ENCODE measurements at places on chromosomes 2 and 18. TPM values are rescaled to one million over a fixed set of nuclear protein-coding genes. Genes with fewer than 3 reads are reported as not detected.

DNA sequence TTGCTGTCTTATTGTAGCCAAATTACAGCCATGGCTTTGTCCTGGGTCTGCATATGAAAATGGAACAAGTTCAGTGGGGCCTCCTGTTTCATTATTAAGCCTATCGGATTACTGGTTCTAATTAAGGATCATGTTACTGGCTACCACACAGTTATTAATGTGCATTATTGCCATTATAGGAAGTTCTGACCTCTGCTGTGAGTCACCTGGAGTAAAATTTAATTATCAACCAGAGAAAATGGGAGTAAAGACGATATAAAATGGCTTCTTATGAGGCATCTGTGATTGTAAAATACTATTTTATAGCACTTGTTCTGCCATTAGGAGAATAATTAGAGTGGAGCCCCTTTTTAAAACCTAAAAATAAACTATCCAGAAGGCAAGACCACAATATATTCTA, 143.3 kb upstream of the ITGB6 start:
- DNase-seq = no peak

- no peak for DNase-seq
These were observed 186.1 kb downstream of the SEPTIN10 start for GRCh38 chr2:109427661-109428091.

- DNase-seq = no peak
These were observed 695.1 kb downstream of the ZEB2 start for GRCh38 chr2:143824791-143825190.

DNA sequence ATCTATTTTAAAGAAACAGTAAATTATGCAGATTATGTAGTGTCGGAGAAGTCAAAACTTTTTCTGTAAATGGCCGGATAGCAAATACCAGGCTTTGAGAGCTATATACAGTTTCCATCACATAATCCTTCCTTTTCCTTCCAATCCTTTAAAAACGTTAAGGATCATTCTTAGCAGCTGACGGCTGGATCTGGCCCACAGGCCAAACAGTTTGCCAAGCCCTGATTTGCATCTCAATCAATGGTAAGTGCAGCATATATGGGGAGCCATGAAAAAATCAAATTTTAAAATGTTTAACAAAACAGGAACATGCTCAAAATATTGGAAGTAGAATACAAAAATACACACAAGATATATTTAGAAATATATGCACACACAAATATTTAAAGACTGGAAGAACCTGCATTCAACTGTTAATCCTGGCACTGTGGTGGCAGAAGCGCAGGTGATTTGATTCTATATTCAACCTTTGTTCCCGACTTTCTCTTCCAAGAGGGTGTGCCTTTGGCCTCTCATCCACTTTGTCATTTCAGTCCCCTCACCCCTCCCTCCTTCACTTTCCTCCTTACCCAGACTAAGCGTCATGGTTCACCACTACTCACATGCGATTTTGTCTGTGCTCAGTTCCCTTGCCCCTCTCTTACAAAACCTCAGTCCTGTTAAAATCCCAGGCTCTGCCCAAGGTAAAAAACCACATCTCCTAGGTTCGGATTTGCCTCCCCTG, 27.3 kb downstream of the NDUFA10 start:
- no peak for DNase-seq

PROC gene
- total RNA-seq = not detected

CXCR2 gene
- total RNA-seq = 0.36 TPM

GRCh38 chr2:10124538-10125045, 2.1 kb downstream of the RRM2 start:
- DNase-seq = no peak

GRCh38 chr18:58761241-58761969, 90.1 kb downstream of the MALT1 start:
- DNase-seq = peak; percentile 84

DNA sequence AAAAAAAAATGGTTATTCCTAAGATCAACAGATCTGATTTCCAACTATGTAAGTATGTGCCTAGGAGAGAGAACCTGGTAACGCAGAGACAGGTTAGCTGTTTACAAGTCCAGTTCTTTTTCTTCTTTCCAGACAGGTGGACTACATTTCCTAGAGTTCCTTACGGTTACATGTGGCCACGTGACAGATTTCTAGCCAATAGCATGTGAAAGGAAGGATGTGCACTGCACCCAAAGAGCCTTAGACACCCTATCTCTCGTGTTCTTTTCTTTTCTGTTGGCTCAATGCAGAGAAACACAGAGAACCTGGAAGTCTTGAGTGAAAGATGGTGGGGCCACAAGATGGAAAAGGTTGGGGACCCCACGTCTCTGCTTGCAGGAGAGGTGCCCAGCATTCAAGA, 375.9 kb downstream of the TNS1 start:
- DNase-seq = no peak

DNA sequence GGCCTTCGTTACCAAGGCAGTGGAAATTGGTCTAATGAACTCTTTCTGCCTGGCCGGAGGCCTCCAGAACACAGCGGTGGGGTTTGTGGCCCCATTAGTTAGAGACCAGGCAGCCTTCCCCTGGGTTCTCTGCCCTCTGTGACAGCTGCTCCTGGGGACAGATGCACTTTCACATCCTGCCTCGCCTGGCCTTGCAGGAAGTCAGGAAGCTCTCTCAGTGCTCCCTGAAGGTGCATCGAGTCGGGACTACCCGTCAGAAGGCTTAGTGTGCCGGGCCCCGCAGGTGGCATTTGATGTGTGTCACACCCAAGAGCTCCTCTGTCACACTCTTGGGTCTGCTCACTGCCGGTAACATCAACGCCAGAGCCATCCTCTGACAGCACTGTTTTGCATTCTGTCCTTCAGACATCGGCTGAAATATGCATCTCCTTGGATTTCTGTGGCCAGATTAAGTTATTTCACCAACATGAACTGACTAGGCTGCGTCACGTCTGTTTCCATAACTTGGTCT, 158.3 kb downstream of the LDLRAD4 start:
- no peak for DNase-seq

DNA sequence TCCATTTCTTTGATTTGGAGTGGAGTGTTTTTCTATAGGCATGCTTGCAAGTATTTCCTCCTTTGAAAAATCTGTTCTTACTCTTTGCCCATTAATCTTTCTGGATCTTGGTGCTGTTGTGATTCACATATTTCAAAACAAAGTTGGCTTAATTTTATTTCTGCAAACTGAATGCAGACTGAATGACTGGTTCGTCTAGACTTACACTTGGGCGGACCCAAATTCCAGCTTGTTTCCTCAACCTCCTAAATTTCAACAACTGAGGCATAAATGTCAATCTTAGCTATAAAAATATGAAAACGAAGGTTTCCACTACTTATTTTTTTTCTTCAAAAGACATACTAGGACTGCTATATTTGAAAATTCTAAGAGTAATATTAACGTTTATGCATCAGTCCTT, 59.0 kb downstream of the ANKRD44 start:
- DNase-seq = no peak

DNA sequence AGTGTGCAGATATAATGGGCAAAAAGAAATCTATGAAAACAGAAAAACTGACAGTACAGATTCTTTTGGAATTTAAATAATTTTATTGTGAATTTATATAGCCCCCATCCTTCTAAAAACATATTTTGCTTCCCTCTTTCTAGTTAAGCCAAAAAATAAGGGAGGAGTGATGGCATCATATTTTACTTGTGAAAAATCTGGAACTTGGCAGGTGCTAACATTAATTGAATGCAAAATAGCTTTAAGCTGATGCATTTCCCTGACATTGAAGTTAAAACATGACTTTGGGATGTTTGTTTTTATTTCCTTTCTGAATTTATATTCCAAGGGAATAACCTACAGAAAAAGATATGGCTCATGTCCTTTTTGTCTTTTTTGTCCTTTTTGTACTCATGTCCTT, 82.6 kb upstream of the RBM44 start:
- DNase-seq = no peak

DNA sequence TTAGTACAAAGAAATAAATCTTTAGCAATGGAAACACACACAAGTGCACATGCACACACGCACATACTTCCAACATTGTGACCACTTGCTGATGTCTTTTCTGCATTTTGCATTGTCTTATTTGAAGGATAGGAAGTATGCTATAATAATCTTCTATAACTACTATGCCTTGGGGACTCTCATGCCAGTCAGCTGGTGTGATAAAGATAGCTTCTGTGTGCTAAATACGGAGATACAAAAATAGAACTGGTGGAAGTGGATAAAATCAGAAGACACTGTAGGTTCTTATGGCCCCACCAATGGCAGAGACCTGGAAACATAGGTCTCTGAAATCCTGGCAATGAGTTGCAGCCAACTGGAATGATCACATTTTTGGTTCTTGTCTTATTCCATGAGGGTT, 31.5 kb upstream of the RASGRP3 start:
- DNase-seq = no peak

DNA sequence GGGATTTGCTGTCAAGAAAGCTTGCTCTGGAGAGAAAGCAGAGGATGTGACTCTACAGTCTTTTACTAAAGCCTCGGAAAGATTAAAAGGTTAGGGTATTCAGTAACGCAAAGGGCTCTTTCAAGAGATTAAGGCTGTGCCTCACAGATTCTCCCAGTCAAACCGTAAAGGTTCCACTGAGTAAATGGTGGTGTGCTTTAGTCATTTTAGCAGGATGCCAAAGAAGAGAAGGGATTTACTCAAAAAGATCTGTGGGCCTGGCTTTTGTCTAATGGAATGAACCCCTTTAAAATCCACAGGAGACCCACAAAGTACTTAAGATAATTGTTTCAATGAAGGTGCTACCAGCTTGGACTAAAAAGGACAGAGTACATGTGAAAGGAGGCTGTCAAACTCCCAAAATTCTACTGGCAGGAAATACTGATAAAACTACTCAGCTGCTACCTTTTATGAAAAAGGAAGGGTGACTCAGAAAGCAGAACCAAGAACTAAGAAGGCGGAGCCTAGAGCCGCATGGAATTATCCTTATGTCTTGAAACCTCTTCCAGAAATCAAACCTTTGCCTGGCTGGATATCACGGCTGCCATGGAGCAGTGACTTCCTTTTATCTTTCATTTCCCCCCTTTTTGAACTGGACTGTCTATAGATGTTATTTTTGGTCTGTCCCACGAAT, 670.2 kb upstream of the ZEB2 start:
- no peak for DNase-seq

- no peak for DNase-seq
These were observed 63.9 kb downstream of the GYPC start for GRCh38 chr2:126719833-126720351.

DNA sequence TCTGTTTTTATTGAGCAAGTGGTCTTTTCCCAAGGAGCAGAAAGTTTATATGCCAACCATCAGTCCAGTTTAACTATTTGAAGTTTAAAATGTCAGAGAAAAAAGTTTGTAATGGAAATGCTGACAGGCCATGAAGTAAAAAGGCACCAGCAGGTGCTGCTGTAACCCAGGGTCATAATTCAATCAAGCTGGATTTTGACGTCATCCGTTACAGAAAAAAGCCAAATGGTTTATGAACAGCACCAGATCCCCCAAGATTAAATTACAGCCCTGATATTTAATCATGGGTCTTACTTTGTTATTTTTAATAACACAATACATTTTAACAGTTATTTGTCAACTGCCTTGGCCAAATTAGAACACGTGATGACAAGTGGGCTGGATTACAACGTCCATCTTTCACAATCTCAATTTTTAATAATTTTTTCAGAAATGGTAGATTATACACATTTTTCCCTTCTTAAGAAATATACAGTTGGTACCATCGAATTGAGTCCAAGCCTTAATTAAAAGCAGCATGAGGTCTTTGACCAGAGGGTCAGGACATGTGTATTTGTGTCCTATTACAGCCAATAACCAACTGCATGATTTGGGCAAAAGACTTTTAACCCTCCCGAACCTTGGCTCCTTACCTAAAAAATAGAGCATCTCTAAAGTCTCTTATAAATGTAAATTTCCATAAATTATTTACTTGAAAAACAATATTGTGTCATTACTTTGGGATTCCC, 10.0 kb downstream of the TCF4 start:
- DNase-seq = no peak

Data from GM12878 (cell line).